ENCODE measurements at places on chromosomes 6 and 20.

DNA sequence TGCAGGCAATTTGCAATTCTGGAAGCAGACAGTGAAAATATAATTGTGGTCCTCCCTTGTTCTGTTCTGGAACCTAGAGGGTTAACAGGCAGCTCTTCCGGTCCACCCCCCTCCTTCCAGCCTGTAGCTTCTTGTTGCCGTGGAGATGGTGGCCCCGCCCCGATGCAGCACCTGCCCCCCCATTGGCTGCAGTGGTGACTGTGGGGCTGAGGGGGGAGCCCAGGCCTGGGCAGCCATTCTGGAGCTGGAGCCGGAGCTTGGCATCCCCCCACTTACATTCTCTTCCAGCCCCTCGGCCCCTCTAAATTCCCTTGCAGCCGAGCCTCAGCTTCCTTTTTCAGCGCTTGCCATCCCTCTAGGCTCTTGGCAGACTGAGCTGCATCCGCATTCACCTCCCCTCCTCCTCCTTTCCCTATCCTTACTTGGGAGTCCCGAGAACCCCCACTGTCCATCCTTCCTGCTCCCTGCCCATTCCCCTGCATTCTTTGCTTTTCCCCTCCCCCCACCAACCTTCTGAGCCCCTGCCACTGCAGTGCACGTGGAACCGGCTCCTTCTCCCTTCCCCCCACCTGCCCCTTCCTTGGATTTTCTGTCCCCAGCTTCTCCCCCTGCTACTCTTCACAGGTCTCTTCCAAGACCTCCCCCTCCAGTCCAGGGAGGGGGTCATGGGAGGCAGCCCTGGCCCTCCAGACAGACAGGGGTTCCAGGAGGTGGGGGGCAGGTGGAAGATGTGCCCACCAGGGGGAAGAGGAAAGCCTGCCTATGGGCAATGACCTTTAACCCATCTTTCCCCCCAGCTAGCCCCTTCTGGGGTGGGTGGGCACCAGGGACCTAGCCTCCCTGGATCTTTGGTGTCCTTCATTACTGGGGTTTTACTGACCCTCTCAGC is 11.4 kb downstream of the SYNGAP1 start:
- DNase-seq, result peak; percentile 80

GRCh38 chr6:43707767-43708166 is 20.2 kb upstream of the MRPS18A start:
- DNase-seq, result no peak

DNA sequence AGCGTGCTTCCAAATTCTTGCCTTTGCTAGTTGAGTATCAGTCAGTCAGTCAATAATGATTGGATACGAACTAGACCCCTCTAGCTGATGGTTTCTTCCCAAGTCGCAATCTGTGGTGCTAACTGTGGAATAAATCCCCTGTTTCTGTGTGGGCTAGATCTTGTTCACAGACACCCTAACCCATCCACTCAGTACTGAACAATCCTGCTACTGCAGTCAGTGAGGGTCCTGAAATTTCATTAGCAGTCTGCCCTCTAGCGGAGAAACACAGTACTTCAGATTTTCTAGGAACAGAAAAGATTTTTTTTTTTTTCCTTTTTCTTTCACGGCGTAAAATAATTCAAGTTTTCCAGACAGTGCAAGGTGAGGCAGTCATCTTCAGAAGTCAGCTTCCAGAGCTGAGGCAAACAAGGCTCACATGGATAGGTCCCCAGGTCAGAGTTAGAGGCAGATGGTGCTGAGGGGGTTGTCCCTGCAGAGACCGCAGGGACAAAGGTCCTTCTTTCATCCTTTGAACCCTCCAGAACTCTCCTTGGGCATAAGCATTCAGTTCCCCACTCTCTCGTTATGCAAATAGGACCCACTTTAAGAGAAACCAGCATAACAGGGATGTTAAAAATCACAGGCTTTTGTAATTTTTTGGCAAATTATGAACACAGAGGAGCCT is 119.6 kb downstream of the SCML4 start:
- peak; percentile 19 for DNase-seq

DNA sequence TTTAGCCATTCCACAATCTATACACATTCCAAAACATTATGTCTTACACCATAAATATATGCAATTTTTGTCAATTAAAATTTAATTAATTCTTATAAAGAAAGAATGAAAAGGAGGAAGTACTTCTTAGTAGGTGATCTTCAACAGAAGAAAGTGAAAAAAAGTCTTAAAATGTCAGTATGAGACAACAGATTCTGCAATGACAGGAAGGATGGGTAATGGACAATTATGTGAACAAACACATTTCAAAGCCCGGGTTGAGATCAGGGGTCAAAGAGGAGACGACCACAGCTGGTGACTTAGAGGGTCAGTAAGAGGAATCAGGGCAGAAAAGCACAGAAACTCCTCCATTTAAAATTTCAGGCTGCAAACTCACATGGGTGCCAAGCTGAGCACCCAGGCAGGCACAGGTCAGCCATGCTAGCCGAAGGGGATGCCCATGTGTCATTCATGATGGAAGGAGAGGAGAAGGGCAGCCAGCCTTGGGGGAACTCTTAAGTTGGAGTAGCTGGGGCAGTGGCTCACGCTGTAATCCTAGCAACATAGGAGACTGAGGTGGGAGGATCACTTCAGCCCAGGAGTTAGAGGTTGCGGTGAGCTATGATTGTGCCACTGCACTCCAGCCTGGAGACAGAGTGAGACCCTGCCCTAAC is 11.0 kb downstream of the VSX1 start:
- DNase-seq, result no peak

GRCh38 chr6:3820563-3820962 is 28.6 kb upstream of the FAM50B start:
- no peak for DNase-seq

- DNase-seq, result no peak
Observed at GRCh38 chr6:134636186-134636799, 313.6 kb downstream of the ALDH8A1 start.

GRCh38 chr6:12890171-12890790 is 173.7 kb downstream of the PHACTR1 start:
- peak; percentile 53 for DNase-seq

DNA sequence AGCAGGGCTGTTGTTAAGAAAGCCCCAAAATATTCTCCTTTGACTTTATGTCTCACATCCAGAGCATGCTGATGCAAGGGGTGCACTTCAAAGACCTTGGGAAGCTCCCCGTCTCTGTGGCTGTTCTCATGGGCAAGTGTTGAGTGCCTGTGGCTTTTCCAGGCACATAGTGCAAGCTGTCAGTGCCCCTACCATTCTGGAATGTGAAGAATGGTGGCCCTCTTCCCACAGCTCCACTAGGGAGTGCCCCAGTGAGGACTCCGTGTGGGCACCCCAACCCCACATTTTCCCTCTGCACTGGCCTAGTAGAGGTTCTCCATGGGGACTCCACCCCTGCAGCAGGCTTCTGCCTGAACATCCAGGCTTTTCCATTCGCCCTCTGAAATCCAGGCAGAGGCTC is 673.7 kb downstream of the HTR1B start:
- no peak for DNase-seq

- DNase-seq, result no peak
Observed at GRCh38 chr6:123323452-123324329, 313.1 kb downstream of the TRDN start.

DNA sequence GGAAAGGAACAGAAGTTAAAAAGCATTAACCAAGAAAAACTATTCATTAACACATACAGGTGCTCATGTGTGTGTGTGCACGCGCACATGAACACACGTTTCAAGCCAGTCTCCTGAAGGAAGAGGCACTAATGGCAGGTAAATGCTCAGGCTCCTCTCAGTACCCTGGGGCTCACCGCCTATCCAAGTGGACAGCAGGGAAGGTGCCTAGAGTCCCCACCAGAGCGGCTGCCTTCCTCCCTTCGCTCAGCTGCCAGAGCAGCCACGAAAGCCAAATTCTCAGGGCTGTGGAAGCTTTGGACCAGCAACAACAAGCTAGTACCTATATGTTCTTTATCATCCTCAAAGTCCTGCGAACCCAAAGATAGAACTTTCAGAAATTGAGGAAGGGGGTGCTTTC is 42.6 kb downstream of the PLCG1 start:
- DNase-seq, result no peak

- DNase-seq, result no peak
Observed at GRCh38 chr20:13717631-13718044, 67.1 kb downstream of the ESF1 start.

- DNase-seq, result no peak
Observed at GRCh38 chr6:118768441-118768840, 117.0 kb upstream of the CEP85L start.

GRCh38 chr20:38001173-38001875 is 31.9 kb downstream of the TTI1 start:
- DNase-seq, result no peak

DNA sequence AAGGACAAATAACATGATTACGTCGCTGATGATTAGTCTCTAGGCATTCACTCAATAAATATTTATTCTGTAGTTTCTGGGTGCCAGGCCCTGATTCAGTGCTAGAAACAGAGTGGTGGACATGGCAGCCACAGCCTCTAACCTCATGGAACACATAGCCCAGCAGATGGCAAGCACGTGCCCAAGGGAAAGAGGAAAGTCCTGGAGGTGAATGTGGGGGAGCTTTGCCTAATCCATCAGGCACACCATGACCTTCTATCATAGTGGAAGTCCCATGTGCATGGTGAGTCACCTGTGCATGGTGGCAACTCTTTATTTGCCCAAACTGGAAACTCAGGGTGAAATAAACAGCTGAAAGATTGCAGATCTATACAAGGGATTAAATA is 143.0 kb upstream of the TNFAIP3 start:
- no peak for DNase-seq

GRCh38 chr6:143823548-143823947 is 19.6 kb upstream of the LTV1 start:
- DNase-seq, result no peak

GRCh38 chr6:72374857-72375256 is 247.0 kb upstream of the KCNQ5 start:
- DNase-seq, result no peak

DNA sequence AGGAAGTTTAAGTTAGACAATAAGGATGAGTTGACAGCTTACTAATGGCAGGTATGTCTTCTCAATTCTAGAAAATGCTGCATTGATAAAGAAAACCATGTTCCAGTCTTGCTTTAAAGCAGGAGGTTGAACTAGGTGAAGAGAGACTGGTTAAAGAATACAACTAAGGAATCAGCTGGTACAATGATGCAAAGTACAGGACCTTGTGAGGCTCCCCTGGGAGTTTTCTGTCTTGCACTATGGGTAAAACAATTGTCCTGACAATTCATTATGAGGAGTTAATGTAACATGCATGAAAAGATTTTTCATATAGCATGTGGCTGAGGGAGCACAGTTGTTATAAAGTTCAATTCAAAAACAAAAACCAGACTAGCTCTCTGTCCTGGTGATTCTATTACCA is 157.2 kb downstream of the BMP2 start:
- no peak for DNase-seq

GRCh38 chr6:53983301-53983700 is 127.9 kb upstream of the MLIP start:
- no peak for DNase-seq

GRCh38 chr6:20085817-20086216 is 126.5 kb downstream of the MBOAT1 start:
- no peak for DNase-seq

DNA sequence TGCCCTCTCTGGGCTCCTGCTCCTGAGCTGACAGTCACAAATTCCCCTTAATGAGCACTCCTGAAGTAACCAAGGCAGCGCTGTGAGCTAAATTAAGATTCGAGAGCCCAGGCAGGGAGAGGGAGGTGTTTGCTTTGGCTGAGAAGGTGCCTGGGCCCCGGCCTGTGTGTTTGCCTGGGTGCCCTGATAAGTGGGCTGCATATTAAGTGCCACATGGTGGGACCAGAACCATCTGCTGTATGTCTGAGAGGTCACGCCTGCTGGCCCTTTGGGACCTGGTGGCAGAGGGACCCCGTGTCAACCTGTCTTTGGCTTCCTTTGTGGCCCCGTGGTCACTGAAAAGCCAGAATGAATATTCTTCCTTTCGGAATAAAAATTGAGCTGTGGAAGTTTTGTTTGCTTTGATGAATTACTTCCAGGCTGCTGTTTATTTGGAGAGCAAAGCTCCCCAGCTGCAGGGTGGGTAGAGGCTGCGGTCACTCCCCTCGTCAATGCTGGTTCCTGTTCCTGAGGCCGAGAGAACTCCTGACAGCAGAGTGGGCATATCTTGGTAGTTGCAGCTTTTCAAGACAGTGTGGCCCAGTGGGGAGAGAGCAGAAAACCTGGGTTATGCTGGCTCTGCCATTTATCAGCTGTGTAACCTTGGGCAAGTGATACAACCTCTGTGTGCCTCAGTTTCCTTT is 17.5 kb upstream of the KCNK16 start:
- DNase-seq, result no peak

GRCh38 chr6:17482711-17483110 is 89.3 kb downstream of the CAP2 start:
- DNase-seq, result no peak

- no peak for DNase-seq
Observed at GRCh38 chr6:126738146-126738545, 380.3 kb upstream of the RSPO3 start.

DNA sequence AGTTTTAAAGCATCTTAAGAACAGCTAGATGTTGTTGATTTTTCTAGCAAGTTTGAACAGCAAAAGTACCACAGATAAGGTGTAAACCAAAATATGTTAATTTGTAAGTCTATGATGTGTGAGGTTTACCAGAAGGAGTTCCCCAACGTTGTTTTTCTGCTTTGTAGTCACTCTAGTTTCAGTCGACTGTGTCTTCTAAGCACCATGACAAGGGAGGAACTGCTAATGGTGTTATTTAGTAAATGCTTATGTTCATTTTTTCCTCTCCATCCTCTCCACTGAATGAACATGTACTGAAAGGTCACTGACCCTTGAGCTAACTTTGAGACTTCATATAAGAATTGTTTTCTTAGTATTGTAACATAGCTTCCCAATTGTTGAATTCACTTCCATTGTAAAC is 3.0 kb downstream of the ENPP3 start:
- peak; percentile 61 for DNase-seq

DNA sequence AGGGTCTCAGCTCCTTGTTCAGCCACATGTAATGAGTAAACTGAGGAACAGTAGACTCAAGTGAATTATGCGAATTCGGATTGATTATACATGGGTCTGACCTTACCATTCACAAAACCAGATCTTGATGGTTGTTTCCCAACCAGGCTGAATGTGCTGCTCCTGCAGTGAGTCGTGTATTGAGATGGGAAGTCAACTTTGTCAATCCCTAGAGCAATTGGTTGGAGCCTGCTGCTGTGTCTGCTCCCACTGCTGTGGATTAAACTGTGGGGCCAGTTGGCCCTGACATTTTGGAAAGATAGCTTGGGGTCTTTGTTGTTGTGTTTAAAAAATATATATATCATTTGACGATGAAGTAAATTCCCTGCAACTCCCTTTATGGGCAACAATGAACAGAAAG is 23.9 kb downstream of the FAM50B start:
- DNase-seq, result no peak

Data from erythroblast (primary cell).